ENCODE measurements at places on chromosomes 1 and 21. TPM values are rescaled to one million over a fixed set of nuclear protein-coding genes. Genes with fewer than 3 reads are reported as not detected.
A peak's percentile ranks its signal among the peaks of the same experiment; 100 is the strongest.

- H3K27me3 ChIP-seq = peaks cover 5% of the 10 kb centered on the region
- DNase-seq = no peak
Measured at GRCh38 chr1:113247355-113247754, 143.0 kb upstream of the MAGI3 start.

- peak overlapping the region; percentile 93 for H3K27ac ChIP-seq
- no peak for DNase-seq
- H3K4me3 ChIP-seq = peak overlapping the region; percentile 88
Measured at GRCh38 chr1:167627615-167627864, 2.5 kb upstream of the RCSD1 start.

- no peak overlapping the region for H3K4me3 ChIP-seq
- no peaks in the 10 kb centered on the region for H3K4me1 ChIP-seq
- H3K27ac ChIP-seq = no peak overlapping the region
- no peaks in the 10 kb centered on the region for H3K27me3 ChIP-seq
- no peak for DNase-seq
- no peaks in the 10 kb centered on the region for H3K36me3 ChIP-seq
Measured at GRCh38 chr1:214067853-214068703, 80.3 kb downstream of the PROX1 start.

GRCh38 chr1:229285440-229285839 is 14.5 kb downstream of the RAB4A start:
- H3K36me3 ChIP-seq = peaks cover 39% of the 10 kb centered on the region
- peaks cover 7% of the 10 kb centered on the region for H3K4me1 ChIP-seq
- H3K27ac ChIP-seq = no peak overlapping the region
- no peak for DNase-seq
- no peak overlapping the region for H3K4me3 ChIP-seq

- no peaks in the 10 kb centered on the region for H3K36me3 ChIP-seq
- H3K27ac ChIP-seq = no peak overlapping the region
- H3K27me3 ChIP-seq = peaks cover 53% of the 10 kb centered on the region
- peaks cover 15% of the 10 kb centered on the region for H3K4me1 ChIP-seq
- DNase-seq = no peak
Measured at GRCh38 chr1:94105957-94106529, 14.9 kb downstream of the ABCA4 start.

DNA sequence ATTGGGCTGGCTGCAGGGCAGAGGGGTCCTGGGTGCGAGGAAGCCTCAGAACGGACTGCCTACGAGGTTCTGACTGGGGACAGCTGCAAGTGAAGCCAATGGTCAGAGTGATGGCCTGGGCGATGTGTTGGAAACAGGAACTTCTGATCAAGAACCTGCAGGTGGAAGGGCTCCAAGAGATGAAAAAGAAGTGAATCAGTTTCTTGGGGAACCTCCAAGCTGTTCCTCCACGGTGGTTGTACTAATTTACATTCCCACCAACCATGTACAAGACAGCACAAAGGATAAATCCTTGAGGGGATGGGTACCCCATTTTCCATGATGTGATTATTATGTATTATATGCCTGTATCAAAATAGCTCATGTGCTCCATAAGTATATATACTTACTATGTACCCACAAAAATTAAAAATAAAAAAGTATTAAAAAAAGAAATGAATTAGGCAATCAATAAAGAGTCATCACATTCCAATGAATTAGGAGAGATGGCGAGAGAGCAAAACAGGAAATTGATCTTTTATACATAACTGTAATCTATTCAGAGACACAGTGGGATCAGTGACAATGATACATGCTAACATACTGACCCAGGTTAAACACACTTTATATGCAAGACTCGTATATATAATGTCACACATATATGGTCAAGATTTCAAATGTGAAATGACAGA is 58.1 kb downstream of the PTPN14 start:
- no peak for DNase-seq
- H3K36me3 ChIP-seq = peaks cover 1% of the 10 kb centered on the region
- H3K27ac ChIP-seq = no peak overlapping the region
- H3K4me3 ChIP-seq = no peak overlapping the region
- no peaks in the 10 kb centered on the region for H3K4me1 ChIP-seq
- H3K27me3 ChIP-seq = peaks cover 35% of the 10 kb centered on the region

- no peaks in the 10 kb centered on the region for H3K27me3 ChIP-seq
- H3K4me3 ChIP-seq = no peak overlapping the region
- H3K27ac ChIP-seq = peak overlapping the region; percentile 21
- H3K4me1 ChIP-seq = peaks cover 39% of the 10 kb centered on the region
Measured at GRCh38 chr1:12513181-12513580, 104.8 kb downstream of the DHRS3 start.

GRCh38 chr1:43893006-43893405 is 40.6 kb upstream of the ARTN start:
- H3K27me3 ChIP-seq = no peaks in the 10 kb centered on the region
- no peak overlapping the region for H3K27ac ChIP-seq
- no peak overlapping the region for H3K4me3 ChIP-seq
- no peak for DNase-seq
- peaks cover 7% of the 10 kb centered on the region for H3K36me3 ChIP-seq
- H3K4me1 ChIP-seq = peaks cover 7% of the 10 kb centered on the region

- H3K27ac ChIP-seq = no peak overlapping the region
- no peaks in the 10 kb centered on the region for H3K36me3 ChIP-seq
- H3K4me1 ChIP-seq = no peaks in the 10 kb centered on the region
- no peak overlapping the region for H3K4me3 ChIP-seq
Measured at GRCh38 chr1:116483481-116484309, 87.1 kb downstream of the CD58 start.

DNA sequence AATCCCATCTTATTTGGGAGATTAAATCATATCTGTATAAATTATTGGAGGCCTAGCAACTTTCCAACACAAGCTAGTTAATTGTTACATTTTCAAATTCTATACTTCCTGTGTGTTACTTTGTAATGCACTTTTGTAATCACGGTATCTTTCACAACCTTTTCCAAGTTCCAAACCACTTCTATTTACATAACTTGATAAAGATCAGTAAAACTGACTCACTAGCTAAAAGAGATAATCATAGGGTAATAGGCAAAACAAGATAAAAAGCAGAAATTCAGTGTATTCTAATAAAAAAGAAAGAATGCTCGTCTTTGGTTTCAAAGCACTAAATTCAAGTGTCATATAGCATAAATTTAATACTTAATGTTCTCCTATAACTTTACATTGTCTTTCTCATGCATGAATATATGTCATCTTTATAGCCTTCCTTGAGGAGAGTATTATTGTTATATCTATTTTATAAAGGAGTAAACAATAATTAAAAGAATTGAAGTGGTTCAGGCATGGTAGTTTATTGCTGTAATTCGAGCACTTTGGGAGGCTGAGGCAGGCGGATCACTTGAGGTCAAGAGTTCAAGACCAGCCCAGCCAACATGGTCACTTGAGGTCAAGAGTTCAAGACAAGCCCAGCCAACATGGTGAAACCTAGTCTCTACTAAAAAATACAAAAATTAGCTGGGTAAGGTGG is 66.4 kb downstream of the RGS13 start:
- peaks cover 9% of the 10 kb centered on the region for H3K27me3 ChIP-seq
- no peaks in the 10 kb centered on the region for H3K36me3 ChIP-seq
- no peak overlapping the region for H3K27ac ChIP-seq
- no peaks in the 10 kb centered on the region for H3K4me1 ChIP-seq
- no peak for DNase-seq

DNA sequence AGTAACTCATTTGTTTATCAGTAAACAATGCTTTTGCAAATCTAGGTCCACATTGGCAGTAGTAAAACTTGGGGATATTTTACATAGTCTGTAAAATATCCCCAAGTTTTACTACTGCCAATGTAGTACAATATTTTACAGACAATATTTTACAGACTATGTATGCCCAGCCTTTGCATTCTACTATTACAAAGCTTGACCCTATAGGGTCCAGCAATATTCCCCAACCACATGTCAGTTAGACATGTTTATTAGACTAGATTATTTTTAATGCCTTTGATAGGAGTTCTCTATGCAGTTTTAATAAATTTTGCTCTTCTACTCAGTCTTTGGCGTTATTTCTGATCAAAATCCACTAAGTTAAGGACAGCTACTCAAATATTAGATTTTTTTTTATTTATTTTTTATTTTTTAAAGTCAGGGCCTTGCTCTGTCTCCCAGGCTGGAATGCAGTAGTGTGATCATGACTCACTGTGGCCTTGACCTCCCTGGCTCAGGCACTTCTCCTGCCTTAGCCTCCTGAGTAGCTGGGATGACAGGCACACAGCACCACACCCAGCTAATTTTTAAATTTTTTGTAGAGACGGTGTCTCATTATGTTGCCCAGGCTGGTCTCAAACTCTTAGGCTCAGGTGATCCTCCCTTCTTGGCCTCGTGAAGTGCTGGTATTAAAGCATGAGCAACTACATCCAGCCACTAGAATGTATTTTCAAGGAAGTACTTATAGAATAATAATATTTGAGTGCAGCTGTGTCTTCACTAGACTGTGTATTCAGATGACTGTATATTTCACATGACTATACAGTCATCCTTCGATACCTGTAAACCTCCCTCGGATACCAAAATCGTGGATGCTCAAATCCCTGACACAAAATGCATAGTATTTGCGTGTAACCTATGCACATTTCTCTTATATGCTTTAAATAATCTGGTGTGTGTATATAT is 19.8 kb downstream of the MIER1 start:
- peaks cover 37% of the 10 kb centered on the region for H3K4me1 ChIP-seq
- no peak overlapping the region for H3K27ac ChIP-seq
- H3K4me3 ChIP-seq = no peak overlapping the region
- H3K36me3 ChIP-seq = peaks cover 23% of the 10 kb centered on the region
- no peak for DNase-seq

DNA sequence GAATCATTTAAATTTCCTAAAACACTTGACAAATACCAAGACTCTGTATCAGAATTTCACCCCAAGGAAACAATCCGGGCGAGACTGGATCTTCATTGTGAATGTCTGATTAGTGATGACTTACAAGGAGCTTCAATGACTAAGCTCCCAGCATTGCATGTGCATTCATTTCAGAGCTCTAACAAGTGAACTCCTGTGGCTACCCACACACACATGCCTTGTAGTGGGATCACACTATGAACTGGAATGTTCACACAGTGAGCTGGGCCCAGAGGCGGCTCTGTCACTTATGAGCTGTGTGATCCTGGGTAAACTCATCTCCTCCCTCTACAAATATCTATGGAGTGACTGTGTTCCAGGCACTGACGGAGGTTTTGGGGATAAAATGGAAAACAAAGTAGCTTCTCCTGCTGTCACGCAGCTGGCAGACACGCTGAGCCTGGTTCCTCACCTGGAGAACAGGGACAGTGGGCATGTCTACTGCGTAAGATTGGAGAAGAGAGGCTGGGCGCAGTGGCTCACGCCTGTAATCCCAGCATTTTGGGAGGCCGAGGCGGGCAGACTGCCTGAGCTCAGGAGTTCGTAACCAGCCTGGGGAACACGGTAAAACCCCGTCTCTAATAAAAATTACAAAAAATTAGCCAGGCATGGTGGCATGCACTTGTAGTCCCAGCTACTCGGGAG is 56.9 kb downstream of the CLSTN1 start:
- no peak overlapping the region for H3K4me3 ChIP-seq
- DNase-seq = no peak
- no peaks in the 10 kb centered on the region for H3K27me3 ChIP-seq
- H3K4me1 ChIP-seq = peaks cover 11% of the 10 kb centered on the region

- no peak overlapping the region for H3K27ac ChIP-seq
- no peaks in the 10 kb centered on the region for H3K27me3 ChIP-seq
- DNase-seq = no peak
- H3K4me1 ChIP-seq = peaks cover 29% of the 10 kb centered on the region
- H3K36me3 ChIP-seq = peaks cover 30% of the 10 kb centered on the region
Measured at GRCh38 chr1:211825980-211826379, 4.6 kb downstream of the LPGAT1 start.

DNA sequence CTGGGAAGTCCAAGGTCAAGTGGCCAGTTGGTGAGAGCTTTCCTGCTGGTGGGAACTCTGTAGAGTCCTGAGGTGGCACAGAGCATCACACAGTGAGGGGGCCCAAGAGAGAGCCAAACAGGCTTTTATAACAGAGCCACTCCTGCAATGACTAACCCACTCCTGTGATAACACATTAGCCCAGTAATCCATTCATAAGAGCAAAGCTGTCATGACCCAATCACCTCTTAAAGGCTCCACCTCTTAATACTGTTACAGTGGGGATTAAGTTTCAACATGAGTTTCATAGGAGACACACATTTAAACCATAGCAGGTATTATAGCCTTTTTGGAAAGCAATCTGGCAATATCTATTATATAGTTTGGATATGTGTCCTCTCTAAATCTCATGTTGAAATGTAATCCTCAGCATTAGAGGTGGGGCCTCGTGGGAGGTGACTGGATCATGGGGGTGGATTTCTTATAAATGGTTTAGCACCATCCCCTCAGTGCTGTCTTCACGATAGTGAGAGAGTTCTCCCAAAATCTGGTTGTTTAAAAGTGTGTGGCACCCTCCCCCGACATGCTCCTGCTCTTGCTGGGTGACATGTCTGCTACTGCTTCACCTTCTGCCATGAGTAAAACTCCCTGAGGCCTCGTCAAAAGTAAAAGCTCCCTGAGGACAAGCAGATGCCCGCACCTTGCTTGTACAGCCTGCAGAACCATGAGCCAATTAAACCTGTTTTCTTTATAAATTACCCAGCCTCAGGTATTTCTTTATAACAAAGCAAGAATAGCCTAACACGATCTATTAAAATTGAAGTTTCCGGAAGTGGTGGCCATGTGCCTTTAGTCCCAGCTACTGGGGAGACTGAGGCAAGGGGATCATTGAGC is 64.5 kb downstream of the CD58 start:
- peaks cover 23% of the 10 kb centered on the region for H3K36me3 ChIP-seq
- H3K4me3 ChIP-seq = no peak overlapping the region
- no peak overlapping the region for H3K27ac ChIP-seq
- no peak for DNase-seq

DNA sequence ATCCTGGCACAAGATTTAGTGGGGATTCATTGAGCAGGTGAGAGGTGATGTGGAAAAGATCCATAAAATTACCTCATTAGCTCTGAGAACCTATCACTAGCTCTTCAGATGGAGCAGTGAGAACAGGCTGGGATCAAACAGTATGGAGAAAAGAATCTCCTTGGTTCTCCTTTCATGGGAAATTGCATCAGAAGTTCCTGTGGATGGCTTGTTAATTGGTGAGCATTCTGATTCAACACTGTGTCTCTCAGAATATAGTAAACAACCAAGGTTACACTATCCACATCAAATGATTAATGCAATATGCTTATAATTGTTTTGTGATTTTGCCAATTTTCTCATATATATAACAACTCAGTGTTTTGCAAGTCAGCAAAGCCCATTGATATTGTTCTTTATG is 8.3 kb upstream of the CD55 start:
- no peaks in the 10 kb centered on the region for H3K27me3 ChIP-seq
- no peak overlapping the region for H3K4me3 ChIP-seq
- H3K4me1 ChIP-seq = peaks cover 25% of the 10 kb centered on the region
- no peak overlapping the region for H3K27ac ChIP-seq
- peaks cover 8% of the 10 kb centered on the region for H3K36me3 ChIP-seq
- DNase-seq = no peak

GRCh38 chr1:235612761-235613160 is 36.8 kb downstream of the GNG4 start:
- H3K27me3 ChIP-seq = peaks cover 19% of the 10 kb centered on the region
- no peaks in the 10 kb centered on the region for H3K4me1 ChIP-seq
- DNase-seq = no peak
- no peak overlapping the region for H3K27ac ChIP-seq
- no peaks in the 10 kb centered on the region for H3K36me3 ChIP-seq

- no peaks in the 10 kb centered on the region for H3K36me3 ChIP-seq
- H3K27ac ChIP-seq = no peak overlapping the region
- no peaks in the 10 kb centered on the region for H3K27me3 ChIP-seq
- H3K4me1 ChIP-seq = no peaks in the 10 kb centered on the region
- H3K4me3 ChIP-seq = no peak overlapping the region
- no peak for DNase-seq
Measured at GRCh38 chr1:82586473-82586872, 785.7 kb downstream of the ADGRL2 start.

The CAPN8 gene
- total RNA-seq = 0.28 TPM

The RGS16 gene
- 1.4 TPM for total RNA-seq

The NCAM2 gene
- not detected for total RNA-seq

Measured in activated naive CD8-positive, alpha-beta T cell treated with anti-CD3 and anti-CD28 coated beads, Interleukin-2, amount 10 ng/mL, durations not matched to agents 7 days and 5 days (primary cell).